NCI-H1105 (cell line): ENCODE measurements at places on chromosomes 5 and 9.

DNA sequence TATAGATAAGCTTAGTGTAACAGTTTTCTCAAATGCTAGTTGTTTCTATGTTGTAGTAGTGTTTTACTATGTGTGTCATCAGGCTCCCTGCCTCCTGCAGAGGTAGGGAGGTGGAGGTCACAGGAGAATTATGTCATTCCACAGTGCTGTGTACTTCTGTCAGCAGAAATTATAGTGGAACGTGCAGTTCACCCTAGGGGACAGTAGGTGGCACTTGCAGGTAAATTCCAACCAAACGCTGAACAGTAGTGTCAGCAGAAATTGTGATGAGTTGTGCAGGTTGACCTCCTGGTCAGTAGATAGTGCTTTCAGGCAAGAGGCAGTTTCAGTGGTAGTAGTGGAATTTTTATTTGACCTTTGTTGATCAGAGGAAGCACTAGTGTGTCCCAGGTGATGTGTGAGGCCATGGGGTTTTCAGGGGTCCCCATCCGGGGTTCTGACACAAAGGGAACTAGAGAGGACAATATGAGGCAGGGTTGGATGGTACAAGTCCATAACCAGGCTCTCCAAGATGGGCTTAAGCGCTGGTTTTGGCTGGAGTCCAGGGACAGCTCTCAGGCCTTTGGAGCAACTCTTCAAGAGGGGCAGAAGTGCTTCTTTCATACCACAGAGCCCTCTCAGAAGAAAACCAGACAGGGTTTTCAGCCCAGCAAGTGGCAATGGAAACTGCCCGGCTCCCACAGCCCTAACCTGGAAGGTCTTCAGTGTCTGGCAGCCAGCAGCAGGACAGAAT, 402.9 kb downstream of the CYLC2 start:
- no peak for DNase-seq

DNA sequence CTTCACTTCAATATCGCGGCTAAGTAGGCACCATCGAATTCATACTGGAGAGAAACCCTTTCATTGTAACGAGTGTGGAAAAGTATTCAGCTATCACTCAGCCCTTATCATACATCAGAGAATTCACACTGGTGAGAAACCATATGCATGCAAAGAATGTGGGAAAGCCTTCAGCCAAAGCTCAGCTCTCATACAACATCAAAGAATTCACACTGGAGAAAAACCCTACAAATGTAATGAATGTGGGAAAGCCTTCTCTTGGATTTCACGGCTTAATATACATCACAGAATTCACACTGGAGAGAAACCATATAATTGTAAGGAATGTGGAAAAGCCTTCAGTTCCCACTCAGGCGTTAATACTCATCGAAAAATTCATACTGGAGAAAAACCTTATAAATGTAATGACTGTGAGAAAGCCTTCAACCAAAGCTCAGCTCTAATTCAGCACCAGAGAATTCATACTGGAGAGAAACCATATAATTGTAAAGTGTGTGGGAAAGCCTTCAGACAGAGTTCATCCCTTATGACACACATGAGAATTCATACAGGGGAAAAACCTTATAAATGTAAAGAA, 9.5 kb downstream of the ZNF879 start:
- DNase-seq: no peak

DNA sequence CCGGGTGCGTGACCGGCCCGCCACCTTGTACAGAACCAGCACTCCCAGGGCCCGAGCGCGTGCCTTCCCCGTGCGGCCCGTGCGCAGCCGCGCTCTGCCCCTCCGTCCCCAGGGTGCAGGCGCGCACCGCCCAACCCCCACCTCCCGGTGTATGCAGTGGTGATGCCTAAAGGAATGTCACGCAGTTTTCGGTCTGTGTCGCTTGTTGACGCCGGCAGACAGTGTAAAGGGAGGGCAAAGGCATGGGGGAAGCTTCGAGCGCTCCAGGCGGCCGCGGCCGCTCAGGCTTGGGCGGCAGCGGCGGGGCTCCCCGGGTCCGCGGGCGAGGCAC, 1.3 kb downstream of the LRRC26 start:
- no peak for DNase-seq

DNA sequence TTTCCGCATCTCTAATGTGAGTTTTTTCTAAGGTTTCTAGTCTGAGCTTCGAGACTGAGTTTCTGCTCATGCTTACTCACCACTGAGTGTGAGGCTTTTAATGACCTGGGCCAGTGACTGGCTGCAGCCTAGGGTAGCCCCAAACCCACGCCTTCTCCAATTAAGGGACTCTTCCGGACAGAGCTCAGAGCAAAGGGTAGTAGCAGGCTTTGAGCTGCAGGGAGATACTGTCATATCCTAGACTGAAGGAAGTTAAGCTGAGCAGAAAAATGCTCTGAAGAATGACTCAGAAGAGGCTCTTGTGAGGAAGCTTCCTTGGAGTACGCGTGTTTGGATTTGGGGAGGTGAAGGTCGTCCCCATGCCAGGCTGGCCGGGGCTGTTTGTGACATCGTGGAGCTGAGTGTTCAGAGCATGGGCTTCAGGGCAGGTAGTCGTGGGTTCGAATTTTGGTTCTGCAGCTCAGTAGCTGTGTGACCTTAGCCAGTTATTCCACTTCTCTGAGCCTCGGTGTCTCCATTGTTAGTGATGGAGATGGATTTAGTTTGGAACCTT, 3.5 kb downstream of the USP20 start:
- no peak for DNase-seq

DNA sequence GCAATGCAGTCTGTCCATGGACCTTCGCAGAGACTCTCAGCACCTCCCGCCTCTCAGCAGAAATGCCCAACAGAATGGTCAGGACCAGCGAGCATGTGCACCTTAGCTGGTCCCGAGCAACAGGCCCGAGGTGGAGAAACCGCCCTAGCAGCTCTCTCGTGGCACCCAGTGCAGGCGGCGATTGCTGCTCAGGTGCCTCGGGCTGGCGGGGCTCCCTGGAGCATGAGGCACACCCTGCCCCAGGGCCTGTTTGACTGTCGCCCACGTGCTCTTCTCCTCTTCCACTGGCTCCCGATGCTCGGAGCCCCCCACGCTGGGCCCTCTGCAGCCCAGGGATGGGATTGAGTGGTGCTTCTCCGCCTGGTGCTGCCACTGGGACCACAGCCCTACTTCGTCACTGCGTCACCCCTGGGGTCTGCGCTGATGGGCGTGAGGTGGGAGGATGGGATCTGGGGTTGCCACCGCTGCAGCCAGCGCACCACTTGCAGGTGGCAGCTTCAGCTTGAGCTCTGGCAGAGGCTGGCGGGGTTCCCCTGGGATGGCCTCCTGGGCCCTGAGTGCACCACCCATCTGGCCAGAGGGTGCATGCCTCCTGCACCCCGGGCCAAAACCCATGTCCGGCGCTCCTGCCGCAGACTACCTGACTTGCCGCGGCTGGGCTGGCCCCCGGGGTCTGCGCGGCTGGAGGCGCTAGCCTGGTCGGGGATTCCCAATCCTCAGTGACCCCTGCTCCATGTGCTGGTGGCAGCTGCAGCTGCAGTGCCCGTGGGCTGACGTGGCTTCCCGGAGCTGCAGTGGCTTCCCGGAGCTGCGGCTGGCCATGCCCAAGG, 244.2 kb downstream of the FOXD4L6 start:
- DNase-seq: no peak

- no peak for DNase-seq
Observed at GRCh38 chr5:124679578-124680199, 66.8 kb downstream of the ZNF608 start.

DNA sequence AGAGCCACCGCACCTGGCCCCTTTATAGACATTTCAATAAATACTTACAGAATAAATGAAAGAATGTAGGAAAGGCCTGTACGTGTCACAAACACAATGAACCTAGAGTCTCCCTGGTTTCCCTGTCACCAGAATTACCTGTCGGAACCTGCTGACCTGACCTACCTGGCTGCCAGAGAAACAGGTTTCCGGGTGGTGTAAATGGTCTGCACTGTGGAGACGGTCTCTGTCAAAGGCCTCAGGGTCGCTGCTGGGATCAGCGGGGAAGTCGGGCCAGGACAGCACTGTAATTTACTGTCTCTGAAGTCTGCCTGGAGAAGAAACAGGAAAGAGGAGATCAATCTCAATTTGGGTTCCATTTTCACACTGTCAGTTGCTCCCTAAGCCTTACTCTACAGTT, 9.3 kb upstream of the FRRS1L start:
- no peak for DNase-seq

DNA sequence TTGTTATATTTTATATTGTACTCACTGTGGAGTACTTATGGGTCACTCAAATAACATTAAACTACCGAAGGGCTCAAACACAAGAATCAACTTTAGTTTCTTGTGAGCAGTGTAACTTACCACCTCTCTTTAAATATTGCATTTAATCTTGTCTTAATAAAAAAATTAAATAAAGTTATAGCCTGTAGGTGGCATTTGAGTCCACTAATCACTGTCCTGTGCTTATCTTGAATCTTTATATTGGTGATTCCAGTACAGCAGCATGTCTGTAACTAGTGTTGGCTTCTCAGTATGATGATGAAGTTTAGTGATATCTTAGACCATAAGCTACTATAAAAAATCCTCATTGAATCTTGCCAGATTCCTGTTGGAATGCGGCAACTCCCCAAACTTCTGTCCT, 313.8 kb downstream of the FAM170A start:
- no peak for DNase-seq
